Cerebellum (tissue), 4 donors: ENCODE measurements at places on chromosomes 3 and 15. TPM values are rescaled to one million over a fixed set of nuclear protein-coding genes. Genes with fewer than 3 reads are reported as not detected.

The CALML4 gene
- total RNA-seq: 6.3 TPM

The ECE2 gene
- total RNA-seq: 10.1 TPM

The ESYT3 gene
- 10.0 TPM for total RNA-seq

The PIERCE2 gene
- 2.5 TPM for total RNA-seq

DNA sequence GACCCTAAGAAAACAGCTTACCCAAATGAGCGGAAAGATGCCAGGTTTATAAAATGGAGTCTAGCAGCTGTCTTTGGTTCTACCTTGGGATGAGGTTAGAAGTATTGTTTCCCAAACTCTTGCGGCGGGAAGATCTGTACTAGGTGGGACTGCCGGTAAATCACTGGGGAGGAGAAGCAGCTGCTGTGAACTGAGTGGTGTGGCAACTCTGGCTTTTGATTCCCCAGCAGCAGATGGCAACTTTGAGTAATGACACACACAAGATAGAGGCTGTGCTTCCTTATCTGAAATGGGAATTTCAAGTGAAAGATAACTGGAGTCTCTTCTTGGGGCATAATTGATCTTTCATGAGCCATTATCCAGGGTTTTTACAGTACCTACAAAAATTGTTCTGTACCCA lies 184.9 kb downstream of the ATG7 start:
- DNase-seq: no peak

DNA sequence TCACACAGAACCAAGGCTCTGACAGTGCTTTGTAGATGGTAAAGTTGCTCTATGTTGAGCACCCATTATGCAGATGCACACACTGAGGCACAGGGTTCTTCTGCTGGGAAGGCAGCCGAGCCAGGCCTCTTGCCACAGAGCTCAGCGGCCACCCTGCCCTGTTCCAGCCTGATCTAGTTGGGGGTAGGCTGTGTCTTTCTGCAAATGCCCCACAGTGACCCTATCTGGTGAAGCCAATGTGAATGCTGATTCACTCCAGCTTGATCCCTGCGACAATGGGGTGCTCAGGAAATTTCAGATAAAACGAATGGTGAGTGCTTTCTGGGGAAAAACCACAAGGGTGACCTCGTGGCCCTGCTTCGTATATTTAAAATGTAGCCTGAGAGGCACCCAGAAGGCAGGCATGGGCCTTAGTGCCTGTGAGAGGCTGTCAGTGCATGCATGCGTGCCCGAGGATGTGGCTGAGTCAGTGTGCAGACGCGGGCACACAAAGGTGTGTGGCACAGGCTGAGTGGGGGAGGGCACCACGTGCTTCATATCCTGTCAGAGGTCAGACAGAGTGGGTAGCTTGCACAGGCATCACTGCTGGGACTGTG lies 85.7 kb downstream of the ATP2B2 start:
- no peak for DNase-seq

GRCh38 chr15:40747685-40748631 lies 7.1 kb downstream of the RMDN3 start:
- peak; percentile 69 for DNase-seq
